ENCODE measurements at places on chromosomes 1 and 21.

DNA sequence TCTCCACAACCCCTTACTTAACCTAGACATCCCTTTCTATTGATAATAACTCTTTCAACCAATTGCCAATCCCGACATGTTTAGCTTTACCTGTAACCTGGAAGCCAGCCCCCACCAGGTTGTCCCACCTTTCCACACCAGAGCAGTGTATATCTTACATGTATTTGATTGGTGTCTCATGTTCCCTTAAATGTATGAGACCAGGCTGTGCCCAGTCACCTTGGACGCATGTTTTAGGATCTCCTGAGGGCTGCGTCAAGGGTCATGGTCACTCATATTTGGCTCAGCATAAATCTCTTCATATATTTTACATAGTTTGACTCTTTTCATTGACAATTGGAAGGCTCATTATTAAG, 5.3 kb upstream of the SLC19A1 start:
- no peak for DNase-seq

DNA sequence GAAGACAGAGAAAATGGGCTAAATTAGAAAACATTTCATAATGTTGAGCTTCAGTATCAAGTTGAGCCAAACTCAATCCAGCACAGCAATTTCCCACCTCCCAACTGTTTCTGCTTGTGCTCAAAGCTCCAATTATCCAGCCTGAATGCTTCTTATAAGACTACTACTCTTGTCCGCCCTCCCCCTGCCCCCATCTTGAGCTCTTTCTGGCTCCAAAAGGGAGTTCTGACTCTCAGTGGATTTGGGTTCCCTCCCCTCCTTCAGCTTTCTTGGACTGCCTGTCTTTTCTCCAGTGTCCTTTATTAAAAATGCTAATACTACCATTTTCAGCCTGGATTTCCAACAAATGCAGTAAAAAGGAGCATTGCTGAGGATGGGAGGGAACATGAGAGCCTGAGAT, 174.8 kb downstream of the ASTN1 start:
- DNase-seq: no peak

GRCh38 chr1:91731815-91732214, 154.1 kb downstream of the TGFBR3 start:
- peak; percentile 54 for DNase-seq

DNA sequence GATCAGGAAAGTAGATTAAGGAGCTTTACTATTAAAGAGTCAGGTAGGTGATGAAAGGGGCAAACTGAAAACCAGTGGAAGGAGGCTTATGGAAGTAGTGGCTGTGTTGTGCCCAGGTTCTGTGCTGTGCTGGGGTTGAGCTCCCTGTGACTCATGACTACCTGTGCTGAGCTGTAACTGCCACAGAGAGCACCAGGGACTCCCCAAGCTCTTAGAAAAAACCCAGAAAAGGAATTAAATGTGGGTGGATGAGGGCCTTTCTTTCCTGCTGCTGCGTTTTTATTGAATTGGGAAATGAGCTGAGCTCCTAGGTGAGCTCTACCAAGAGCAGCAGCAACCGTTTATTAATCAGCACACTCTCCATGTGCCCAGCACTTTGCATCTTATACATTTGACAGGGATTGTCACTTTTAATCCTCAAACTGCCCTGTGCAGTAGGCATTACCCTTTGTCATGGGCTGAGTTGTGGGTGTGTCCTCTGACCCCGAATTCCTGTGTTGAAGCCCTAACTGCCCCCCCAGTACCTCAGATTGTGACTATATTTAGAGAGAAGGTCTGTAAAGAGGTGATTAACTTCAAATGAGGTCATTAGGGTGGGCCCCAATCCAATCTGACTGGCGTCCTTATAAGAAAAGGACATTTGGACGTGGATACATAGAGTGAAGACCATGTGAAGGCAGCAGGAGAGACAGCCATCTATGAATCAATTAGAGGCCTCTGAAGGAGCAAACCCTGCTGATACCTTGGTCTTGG, 65.4 kb downstream of the AK4 start:
- no peak for DNase-seq

GRCh38 chr21:31753949-31754707, 22.2 kb upstream of the SCAF4 start:
- DNase-seq: no peak

- no peak for DNase-seq
These were observed 20.2 kb upstream of the TOR3A start for GRCh38 chr1:179061360-179062282.

DNA sequence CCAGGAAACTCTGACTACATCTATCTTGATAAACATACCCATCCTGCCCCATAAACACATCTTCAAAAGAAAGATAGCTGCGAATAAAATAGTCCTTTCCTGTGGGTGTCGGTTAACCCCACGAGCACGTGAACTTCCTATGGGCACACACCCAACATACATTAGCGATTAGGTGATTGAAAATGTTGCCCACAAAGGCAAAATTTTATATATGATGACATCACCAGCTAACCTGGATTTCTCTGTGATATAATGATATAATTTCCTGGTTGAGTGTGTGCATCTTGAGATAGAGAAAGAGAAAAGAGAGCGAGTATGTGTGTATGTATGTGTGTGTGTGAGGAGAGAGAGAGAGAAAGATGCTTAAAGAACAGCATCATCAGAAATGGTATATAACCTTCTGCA, 296.1 kb downstream of the PTPRC start:
- DNase-seq: peak; percentile 53

All from fibroblast of skin of back (primary cell).